ENCODE measurements at places on chromosomes 11 and 22.

DNA sequence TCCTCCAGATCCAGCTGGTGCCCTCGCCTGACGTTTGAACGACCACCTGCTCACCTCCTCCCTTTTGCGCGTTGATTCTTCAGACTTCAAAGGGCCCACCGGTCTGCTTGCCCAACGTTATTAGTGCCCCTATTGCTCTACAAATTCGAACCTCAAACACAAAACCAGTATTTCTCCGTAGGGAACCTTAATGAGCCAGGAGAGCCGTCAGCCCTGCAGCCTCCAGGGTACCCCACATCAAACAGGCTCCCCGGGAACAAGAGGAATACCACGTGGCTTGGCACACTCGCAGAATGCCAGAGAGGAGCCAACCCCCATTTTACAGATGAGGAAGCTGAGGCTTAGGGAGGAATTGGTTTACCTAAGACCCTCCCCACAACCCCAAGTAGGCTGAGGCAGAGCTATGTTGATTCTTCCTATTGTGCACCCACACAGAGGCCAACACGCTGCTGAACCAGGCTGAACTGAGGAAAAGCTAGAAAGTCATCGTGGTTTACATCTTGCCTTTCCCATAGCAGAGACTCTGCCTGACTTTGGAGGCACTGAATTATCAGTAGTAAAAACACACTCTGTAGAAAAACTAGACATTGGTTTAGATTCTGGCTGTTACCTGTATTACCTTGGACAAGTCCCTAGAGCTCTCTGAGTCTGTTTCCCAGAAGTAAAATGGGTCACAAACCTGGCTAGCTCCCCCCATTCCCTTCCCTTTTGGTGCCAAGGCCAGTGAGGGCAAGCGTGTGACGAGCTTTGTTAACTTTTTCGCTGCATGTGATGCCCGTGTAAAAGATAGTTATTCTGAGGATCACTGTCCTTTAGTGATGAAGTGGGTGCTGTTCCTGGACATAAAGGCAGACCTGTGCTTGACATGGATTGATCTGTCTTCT lies 764 bp downstream of the TKFC start:
- no peak for DNase-seq

DNA sequence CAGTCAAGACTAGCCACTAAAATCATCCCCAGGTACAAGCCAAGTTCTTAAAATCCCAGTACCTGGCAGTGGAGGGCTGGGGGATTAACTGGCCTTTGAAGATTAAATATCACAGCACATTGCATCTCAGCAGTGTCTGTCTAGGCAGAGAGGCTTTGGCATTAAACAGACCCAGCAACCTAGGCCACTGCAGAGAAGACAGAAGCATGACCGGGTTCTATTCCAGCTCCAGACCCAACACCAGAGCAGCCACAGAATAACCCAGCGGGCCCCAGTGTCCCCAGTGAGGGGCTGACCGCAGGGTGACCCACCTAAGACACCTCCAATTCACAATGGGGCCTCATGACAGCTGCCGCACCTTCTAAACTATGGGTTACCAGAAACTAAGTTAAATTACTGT lies 88.2 kb downstream of the SHANK2 start:
- DNase-seq = no peak

DNA sequence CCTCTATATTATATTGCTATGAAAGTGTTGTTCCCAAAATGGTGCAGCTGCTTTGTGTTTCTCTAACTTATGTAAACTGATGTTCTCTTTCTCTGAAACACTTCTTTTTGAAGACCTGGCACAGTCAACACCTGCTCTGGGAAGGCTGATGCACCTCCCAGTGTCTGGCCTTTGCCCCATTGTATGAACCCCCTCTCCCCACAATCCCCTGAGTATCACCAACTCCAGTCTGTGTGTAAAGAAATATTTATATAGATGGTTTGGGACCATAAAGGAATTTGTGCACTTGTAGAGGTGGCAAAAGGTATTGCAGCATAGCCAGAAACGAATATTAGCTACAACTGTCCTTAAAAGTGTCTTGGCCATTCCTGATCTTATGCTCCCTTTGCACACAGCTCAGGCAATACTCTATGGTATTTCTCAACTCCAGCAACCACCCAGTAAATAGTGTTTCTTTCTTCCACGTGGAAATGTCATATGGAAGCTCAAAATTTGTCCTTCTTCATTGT lies 365.2 kb upstream of the DDI1 start:
- no peak for DNase-seq

- peak; percentile 19 for DNase-seq
Measured at GRCh38 chr11:7046474-7047175, 26.3 kb downstream of the NLRP14 start.

DNA sequence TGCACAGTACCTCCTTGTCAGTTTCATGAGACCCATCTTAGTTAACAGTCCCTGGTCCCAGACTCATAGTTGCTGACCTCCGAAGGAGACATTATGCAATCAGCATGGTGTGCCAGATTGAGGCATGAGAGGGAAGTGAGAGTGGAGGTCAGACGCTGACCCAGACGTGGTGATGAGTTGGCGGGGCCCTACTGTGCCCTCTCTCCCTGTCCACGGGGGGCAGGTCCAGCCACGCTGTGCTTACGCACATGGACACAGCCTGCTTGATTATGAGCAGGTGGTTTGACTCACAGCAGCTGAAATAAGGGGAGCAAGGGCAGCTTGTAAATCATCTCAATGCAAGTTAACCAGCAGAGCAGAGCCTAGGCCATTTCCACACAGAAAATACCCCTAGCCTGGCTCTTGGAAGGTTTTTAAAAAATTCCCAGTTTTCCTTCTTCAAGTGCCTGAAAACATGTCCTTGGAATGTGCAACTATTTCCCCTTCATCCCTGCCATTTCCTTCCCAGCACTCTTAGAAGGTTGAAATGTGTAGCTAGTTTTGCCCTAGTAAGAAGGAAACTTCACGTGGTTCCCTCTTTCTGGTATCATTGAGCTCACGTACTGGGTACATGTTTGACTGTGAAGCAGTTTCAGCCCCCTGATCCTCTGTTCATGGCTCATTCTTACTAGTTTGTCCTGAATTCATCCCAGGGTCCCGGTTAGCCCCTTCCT lies 122.6 kb upstream of the SORL1-AS1 start:
- peak; percentile 23 for DNase-seq

GRCh38 chr11:61830237-61831105 lies 2.4 kb downstream of the FADS2 start:
- DNase-seq = no peak

- DNase-seq = no peak
Measured at GRCh38 chr22:23908587-23909205, 14.5 kb downstream of the MIF start.

- DNase-seq = no peak
Measured at GRCh38 chr11:86798988-86799387, 1.4 kb upstream of the PRSS23 start.

DNA sequence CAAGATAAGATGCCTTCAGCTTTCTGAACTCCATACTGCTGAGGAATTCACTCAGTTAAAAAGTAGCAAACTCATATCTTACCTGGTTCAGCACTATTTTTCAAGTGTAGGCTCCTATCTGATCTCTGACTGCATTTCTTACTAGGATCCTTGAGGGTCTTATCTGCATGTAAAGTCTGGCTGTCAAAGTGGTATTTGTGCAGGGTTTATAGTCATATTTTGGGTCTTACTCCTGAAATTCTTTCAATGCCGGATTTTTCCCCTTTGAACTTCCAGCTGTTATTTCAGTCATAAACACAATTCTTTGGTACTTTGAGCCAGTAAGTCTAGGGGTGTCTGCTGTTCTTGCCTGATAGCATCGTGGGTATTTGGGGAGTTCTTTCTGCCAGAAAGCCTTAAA lies 25.3 kb upstream of the NOX4 start:
- DNase-seq = no peak

All from BJ (cell line).